Muscle of leg (tissue), 16 donors: ENCODE measurements at places on chromosomes 11 and 22. TPM values are rescaled to one million over a fixed set of nuclear protein-coding genes. Genes with fewer than 3 reads are reported as not detected.
A peak's percentile ranks its signal among the peaks of the same experiment; 100 is the strongest.

GRCh38 chr11:69393865-69394233 lies 87.6 kb upstream of the LINC01488 start:
- H3K36me3 ChIP-seq = no peaks in the 10 kb centered on the region
- no peak overlapping the region for H3K4me3 ChIP-seq
- no peak for DNase-seq
- peaks cover 2% of the 10 kb centered on the region for H3K27me3 ChIP-seq

GRCh38 chr11:83285151-83285770 lies 906 bp downstream of the CCDC90B start:
- no peaks in the 10 kb centered on the region for H3K27me3 ChIP-seq
- peak overlapping the region; percentile 94 for H3K4me3 ChIP-seq
- H3K27ac ChIP-seq = peak overlapping the region; percentile 98
- H3K36me3 ChIP-seq = peaks cover 3% of the 10 kb centered on the region
- no peak for DNase-seq

DNA sequence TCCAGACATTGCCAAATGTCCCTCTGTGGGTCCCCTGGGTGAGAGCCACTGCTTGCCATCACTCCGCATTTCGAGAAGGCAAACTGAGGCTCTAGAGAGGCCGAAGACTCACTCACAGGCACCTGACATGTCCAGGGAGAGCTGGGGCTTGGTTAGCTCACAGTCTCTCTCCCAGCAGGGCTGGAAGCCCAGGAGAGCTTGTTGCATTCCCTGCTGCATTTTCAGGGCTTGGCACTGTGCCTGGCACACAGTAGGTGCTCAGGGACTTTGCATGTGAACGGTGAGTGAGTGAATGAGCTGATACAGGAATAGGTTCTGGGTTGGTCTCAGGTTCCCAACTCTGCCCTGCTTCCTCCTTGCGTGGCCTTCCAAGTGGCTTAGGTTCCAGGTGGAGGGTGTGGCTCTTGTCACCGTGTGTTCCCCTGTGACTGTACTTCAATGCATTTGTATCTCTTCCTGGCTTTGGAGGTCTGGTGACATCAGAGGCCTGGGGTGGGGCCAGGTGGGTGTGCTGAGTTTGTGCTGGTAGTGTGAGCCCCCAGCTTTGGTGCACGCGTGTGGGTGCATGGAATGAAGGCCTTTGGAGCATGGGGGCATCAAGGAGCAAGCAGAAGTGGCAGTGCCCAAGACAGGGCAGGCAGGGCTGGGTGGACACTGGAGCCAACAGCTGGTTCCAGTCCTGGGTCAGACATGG lies 18.4 kb upstream of the SMIM38 start:
- H3K4me3 ChIP-seq = no peak overlapping the region
- peaks cover 2% of the 10 kb centered on the region for H3K4me1 ChIP-seq
- no peak overlapping the region for H3K27ac ChIP-seq
- H3K27me3 ChIP-seq = no peaks in the 10 kb centered on the region
- no peak for DNase-seq

DNA sequence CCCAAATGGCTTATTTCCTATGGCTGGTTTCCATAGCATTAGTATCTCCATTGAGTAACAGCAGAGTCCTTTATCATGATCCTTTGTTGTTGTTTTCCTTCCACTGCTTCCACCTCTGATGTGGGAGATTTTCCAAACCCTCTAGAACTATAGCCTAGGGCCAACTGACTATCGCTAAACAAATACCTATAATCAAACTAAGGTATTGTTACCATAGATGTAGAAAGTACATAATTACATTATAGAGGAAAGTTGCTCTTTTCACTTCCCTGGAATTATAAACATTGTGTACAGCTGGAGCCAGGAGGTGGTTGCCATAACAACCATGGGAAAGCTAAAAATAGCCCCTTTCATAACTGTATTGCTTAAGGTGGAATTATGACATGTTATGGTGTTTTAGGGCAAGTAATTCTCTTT lies 47.0 kb upstream of the ALKBH3 start:
- H3K27ac ChIP-seq = no peak overlapping the region
- H3K27me3 ChIP-seq = no peaks in the 10 kb centered on the region
- H3K36me3 ChIP-seq = no peaks in the 10 kb centered on the region
- no peak overlapping the region for H3K4me3 ChIP-seq

DNA sequence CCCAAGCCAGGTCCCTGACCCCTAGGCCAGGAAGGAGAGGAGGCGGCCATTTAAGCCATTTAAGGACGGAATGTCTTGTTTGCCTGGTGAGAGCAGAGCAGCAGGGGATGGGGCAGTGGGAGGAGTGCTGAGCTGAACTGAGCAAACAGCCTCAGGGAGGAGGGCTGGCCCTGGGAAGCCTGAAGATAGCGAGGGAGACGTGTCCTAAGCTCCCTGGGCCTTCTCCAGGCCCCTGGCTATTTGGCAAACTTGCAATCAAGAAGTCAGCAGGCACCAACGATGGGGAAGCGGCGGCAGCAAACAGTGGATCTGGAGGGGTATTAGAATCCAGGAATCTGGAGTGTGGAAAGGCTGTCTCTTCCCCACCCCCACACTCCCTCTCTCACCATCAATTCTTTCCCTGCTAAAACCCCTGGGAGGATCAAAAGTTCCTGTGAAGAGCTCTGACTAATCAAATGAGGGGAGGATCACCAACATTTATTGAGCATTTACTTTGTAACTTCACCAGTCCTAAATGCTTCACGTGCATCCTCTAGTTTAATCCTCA lies 8.8 kb downstream of the BCL9L start:
- H3K27ac ChIP-seq = peak overlapping the region; percentile 89
- H3K4me1 ChIP-seq = peaks cover 99% of the 10 kb centered on the region
- DNase-seq = peak; percentile 52
- no peaks in the 10 kb centered on the region for H3K27me3 ChIP-seq
- peaks cover 22% of the 10 kb centered on the region for H3K36me3 ChIP-seq

GRCh38 chr11:45745065-45745811 lies 59.7 kb upstream of the SLC35C1 start:
- H3K27ac ChIP-seq = peak overlapping the region; percentile 31
- peaks cover 3% of the 10 kb centered on the region for H3K4me1 ChIP-seq
- H3K4me3 ChIP-seq = no peak overlapping the region
- H3K36me3 ChIP-seq = no peaks in the 10 kb centered on the region
- no peaks in the 10 kb centered on the region for H3K27me3 ChIP-seq

GRCh38 chr11:38791346-38791961 lies 2193.4 kb upstream of the RAG2 start:
- no peaks in the 10 kb centered on the region for H3K4me1 ChIP-seq
- no peaks in the 10 kb centered on the region for H3K36me3 ChIP-seq
- H3K4me3 ChIP-seq = no peak overlapping the region
- no peaks in the 10 kb centered on the region for H3K27me3 ChIP-seq
- no peak overlapping the region for H3K27ac ChIP-seq
- DNase-seq = peak; percentile 80

DNA sequence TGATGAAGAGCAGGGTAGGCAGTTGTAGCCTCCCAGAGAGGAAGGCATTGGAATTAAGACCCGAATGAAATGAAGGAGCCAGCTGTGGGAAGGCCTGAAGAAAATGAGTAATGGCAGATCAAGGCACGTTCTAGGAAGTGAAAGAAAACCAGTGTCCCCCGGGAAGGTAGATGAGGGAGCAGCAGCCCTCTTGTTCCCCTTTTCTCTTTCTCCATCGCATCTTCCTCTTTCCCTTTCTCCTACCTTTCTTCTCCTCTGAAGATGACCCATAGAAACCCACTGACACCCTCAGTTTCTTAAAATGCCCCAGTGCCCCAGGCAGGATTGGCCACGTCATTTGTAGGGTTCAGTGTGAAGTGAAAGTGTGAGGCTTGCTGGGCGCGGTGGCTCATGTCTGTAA lies 172.6 kb upstream of the SEZ6L start:
- no peaks in the 10 kb centered on the region for H3K4me1 ChIP-seq
- no peak for DNase-seq
- H3K27me3 ChIP-seq = no peaks in the 10 kb centered on the region

SLC17A6 gene
- polyA plus RNA-seq = not detected

OR8K1 gene
- polyA plus RNA-seq = not detected

TRPM5 gene
- not detected for polyA plus RNA-seq

OR5AR1 gene
- not detected for polyA plus RNA-seq
